Amygdala (tissue), 56 donors: ENCODE measurements at places on chromosomes 6 and 20.

DNA sequence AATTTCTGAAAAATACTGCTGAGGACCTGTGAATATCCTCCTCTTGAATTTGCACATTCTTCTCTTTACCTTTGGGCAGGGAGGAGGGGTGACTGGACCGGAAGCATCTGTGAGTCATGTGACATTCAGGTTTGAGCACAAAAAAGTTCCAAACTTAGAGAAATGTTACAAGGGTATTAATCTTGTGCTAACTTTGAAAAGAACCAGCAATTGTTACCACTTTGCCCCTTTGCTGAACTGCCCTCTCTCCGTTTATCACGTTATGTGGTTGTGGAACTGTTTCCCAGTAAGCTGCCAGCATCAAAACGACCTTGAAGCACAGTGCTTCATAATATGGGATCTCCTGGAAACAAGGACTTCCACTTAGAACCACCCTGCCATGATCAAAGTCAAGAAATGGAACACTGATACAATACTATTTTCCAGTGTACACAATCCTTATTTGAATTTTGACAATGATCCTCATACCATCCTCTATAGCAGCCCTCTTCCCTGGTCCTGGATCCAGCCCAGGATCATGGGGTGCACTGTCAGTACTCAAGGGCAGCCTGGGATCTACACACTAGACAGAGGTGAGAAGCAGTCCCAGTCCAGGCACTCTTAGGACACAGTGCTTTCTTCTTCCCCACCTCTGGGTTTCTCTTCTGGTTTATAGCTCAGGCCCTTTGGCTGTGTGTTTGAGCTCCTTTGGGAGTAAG, 2.3 kb upstream of the TUBB1 start:
- no peak for DNase-seq

DNA sequence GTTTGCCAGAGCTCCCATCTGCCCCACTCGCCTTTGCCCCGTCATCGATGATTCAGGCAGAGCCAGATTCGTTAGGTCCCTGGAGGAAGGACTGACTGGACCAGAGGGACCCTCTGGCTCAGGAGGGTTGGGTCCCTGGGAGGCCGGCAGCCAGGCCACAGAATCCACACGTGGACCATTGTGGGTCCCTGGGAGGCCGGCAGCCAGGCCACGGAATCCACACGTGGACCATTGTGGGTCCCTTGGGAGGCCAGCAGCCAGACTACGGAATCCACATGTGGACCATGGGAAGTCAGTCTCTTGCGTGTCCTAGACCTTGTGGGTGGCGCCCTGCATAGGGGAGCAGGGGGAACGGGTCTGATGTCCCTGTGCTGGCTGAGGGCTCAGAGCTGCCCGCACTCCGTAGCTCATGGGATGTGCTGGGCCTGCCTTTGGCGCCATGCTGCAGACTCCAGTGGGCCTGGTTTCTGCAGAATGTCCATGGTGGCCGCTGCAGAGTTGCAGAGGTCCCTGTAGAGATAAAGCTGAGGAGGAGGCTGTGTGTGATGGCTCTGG, 23.5 kb downstream of the UCKL1 start:
- DNase-seq: no peak

- DNase-seq: no peak
These were observed 9.8 kb upstream of the ZNFX1 start for GRCh38 chr20:49287555-49288249.

GRCh38 chr20:12040261-12040660, 122.6 kb downstream of the BTBD3 start:
- DNase-seq: no peak

DNA sequence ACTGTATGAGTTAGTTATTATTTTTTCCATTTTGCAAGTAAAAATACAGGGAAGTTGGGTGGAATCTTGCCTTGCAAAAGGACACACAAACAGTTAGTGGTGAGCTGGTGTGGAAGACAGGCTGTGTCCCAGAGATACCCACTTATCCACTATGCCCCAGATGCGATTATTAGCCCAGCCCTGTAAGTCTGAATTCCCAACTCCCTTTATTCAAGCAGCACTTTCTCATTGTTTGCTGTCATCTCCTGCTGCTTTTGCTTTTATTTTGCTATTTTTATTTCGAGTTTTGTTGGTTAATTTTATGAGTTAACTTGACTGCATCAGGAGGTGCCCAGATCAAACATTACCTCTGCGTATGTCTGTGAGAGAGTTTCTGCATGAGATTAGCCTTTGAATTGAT, 239.4 kb downstream of the DOK5 start:
- DNase-seq: no peak

- no peak for DNase-seq
These were observed 36.6 kb downstream of the IRF4 start for GRCh38 chr6:428047-428603.
